SK-N-MC (cell line): ENCODE measurements at places on chromosomes 11 and 22.

- DNase-seq: no peak
These were observed 180.0 kb downstream of the CTTN start for GRCh38 chr11:70578371-70578770.

DNA sequence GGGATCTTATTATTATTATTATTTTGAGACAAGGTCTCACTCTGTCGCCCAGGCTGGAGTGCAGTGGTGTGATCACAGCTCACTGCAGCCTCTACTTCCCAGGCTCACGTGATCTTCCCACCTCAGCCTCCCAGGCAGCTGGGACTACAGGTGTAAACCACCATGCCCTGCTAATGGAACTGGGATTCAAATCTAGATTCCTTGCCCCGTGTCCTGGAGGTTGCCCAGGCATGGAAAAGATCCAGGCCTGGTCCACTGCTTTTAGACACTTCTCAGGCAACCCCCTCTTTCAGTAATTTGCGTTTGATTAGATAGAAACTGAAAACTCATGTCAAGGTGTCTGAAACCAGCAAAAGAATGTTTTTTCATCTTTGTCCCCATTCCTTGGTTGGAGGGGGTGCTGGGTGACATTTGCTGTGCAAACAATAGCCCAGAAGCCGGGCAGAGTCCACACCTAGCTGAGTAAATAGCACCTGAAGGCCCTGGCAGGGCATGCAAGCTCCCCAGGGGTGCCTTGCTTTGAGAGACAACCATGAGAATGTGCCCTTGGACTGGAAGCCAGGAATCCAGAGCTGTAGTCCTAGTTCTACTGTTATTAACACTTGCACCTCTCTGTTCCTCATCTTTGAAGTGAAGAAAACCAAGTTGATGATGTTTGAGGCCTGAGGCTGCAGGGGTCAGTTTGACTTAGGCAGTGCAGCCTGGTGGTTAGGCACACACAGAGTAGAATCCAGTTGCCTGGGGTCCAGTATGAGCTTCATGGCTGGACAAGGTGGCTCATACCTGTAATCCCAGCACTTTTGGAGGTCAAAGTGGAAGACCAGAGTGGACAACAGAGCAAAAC, 19.1 kb upstream of the XBP1 start:
- DNase-seq: no peak

DNA sequence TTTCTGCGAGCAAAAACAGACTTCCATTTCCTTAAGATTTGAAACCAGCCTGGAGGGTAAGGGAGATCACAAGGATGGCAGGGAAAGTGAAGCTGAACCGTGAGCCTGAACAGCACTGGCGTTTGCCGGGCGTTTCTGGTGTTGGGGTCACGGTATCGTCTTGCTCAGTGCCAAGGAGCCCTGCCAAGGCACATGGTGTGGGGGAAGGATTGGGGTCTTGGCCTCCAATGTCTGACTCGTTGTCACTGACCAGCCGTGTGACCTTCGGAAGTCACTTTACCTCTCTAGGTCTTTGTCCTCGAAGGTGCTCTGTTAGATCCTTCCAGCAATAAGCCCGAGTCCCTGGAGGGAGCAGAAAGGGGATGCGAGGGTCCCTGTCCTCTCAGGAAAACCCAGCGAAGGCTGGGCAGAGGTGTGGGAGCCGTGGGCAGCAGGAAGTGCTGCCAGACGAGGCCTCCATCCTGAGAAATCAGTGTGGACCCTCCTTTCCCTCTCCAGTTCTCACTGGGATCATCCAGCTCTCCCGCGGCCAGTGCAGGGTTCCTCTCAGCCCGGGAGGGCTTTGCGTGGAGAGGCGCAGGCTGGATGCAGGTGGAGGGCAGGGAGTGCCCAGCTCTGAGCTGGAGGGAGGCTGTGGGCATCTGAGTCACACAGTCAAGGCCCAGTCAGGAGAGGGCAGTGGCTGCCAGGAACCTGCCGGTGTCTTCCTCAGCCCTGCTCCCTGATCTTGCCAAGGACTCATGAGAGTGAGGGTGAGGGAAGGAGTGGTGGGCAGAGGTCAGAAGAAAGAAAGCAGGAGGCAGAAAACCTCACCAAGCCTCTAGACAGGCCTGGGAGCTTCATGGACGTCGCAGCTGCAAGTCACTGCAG, 18.9 kb downstream of the TOM1 start:
- DNase-seq: no peak

- no peak for DNase-seq
These were observed 37.7 kb downstream of the NTM start for GRCh38 chr11:131408025-131408640.

DNA sequence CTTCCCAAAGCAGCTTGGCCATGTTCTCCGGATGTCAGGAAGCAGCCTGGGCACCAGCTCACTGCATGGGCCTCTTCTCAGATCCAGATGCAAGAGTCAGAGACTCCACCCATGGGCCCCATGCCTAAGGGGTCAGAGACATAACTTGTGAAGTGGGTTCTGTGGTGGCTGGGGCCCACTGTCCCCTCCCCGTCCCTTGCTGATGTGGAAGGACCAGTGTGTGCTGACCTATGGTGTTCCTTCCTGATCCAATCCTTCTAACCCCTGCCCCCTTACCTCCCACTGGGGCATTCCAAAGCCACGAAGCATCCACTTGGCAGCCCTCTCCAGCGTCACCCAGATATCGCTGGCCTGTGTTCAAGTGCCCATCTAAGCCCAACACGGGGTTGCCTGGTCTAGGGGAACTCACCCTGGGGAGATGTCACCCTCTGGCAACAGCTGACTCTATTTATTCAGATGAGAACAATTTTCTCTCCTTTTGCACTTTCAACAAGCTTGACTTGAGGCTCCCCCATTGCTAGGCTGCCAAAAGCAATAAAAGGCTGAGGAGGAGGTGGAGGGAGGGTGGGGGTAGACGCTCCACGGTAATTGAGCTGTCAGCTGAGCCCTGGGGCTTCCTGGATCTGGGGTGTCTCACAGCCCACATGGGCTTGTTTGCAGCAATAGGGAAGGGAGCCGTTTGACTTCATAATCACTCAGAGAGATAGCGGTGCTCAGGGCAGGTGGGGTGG, 158.5 kb downstream of the ADAMTS15 start:
- no peak for DNase-seq

GRCh38 chr11:12075822-12076821, 34.3 kb upstream of the MICAL2 start:
- DNase-seq: no peak

- no peak for DNase-seq
These were observed 26.8 kb upstream of the B3GAT1 start for GRCh38 chr11:134438542-134439537.

- no peak for DNase-seq
These were observed 127.4 kb downstream of the SPON1 start for GRCh38 chr11:14089690-14090462.

- no peak for DNase-seq
These were observed at the start of gene CREB3L1 for GRCh38 chr11:46277622-46278386. Gene CREB3L1 (plus strand): TSS chr11:46277662. CDS start chr11:46278112, 450 bp downstream.

- no peak for DNase-seq
These were observed 131.2 kb downstream of the DLG2 start for GRCh38 chr11:85495918-85496317.

DNA sequence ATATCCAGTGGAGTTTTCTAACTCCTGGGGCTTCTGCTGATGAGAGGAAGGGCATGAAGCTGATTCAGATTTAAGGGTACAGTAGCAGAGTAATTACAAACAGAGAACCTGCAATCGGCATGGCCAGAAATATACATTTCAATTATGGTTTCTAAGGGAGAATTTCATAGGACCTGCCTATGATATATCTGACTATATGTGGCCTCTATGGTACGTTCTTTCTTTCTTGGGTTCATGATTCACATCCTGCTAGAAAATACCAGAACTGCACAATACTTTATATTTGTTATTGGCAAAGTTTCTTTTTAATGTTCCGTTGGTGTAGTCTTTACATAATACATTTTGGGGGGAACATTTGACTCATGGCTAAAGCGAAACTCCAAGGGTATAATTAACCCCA, 63.1 kb upstream of the TTC12 start:
- DNase-seq: no peak

DNA sequence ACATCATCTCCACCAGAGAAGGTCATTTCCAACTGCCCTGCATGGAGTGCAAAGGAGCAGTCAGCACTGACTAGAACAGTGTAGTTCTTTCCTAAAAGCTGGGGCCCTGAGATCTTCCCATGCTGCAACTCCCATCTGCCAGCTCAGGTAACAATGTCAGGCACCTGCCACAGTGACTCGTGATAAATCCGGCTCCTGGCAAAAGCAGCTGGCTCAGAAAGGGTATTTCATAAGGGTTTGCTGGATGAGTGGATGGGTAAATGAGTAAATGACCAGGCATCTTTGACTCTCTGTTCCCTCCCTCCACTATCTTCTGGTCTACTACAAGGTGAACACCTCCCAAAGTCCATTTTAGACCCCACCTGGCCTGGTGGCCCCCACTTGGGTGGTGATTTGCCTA, 403.6 kb downstream of the NXPE2 start:
- no peak for DNase-seq

DNA sequence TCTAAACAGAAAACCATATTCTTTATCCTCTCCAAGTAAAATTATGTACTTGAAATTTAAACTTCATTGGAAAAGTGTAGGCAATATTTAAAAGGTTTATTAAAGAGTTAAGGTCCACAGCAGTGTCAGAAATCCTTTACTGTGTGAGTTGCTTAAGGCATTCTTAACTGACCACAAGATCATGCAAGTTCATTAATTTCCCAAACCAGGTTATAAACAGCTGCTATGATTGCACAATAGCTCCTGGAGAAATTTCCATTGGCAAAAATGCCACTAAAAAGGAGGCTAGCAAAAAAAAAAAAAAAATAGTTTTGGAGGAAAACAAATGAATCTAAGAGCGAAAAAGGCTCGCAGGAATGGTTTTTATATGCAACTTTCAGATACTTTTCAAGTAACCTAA, 106.2 kb downstream of the ETS1 start:
- no peak for DNase-seq

DNA sequence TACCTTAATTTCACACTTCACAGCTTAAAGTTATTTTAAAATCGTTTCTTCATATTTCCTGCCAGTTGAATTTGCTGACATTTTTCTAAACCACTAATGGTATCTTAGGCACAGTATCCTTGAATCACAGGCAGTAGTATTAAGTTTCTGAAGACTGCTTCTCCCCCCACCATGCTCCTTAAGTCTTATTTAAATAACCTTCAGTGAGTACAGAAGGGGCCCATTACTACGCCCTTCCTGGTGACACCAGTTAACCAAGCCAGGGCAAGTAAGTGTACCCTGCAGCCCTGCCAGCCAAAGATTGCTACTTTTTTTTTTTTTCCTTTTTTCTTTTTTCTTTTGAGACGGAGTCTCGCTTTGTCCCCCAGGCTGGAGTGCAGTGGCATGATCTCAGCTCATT, 19.9 kb downstream of the KDM2A start:
- DNase-seq: no peak

DNA sequence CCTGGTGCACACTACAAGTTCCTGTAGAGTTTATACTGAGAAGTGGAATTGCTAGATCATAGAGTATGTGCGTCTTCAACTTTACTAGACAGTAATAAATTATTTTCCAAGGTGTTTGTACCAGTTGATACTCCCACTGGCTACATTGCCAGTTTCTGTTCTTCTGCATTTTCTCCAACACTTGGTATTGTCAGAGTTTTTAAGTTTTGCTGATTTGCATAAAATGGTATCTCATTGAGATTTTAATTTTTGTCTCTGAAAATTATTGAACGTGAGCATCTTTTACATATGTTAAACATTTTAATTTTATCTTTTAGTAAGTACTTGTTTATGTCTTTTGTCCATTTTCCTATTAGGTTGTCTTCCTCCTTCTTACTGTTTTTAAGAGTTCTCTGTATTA, 7.3 kb downstream of the TBCEL start:
- DNase-seq: no peak

DNA sequence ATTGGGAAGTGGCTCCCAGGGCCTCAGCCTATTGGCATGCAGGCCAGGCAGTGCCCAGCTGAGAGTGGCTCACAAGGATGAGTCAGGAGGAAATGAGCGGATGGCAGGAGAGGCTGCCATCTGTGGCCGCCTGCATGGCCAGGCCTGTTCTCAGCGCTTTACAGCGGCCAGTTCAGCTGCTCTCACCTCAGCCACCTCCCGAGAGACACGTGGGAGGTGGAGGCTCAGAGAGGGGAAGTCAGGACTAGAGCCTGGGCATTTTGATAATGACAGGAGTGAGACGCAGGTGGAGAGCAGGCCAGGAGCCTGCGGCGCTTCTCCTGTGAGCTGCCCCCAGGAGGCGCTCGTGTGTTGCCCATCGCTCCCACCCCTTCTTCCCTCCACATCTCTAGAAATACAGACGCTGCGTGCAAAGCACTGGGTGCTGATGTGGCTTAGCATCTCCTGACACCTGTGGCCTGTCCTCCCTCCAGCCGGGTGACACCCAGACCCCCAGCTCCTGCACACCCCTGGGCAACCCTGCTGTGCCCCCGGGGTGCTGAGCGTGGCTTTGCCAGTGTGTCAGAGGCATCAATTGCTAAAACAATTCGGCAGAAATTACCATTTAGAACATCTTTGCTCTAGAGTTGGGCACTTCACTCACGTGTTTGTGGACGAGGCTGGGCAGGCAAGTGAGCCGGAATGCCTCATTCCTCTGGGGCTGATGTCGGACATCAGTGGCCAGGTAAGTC, 21.4 kb upstream of the PANX2 start:
- peak; percentile 6 for DNase-seq

GRCh38 chr11:69049490-69049867, 747 bp downstream of the TPCN2 start:
- DNase-seq: no peak

- DNase-seq: no peak
These were observed 299.9 kb downstream of the DCDC1 start for GRCh38 chr11:31069447-31070205.

DNA sequence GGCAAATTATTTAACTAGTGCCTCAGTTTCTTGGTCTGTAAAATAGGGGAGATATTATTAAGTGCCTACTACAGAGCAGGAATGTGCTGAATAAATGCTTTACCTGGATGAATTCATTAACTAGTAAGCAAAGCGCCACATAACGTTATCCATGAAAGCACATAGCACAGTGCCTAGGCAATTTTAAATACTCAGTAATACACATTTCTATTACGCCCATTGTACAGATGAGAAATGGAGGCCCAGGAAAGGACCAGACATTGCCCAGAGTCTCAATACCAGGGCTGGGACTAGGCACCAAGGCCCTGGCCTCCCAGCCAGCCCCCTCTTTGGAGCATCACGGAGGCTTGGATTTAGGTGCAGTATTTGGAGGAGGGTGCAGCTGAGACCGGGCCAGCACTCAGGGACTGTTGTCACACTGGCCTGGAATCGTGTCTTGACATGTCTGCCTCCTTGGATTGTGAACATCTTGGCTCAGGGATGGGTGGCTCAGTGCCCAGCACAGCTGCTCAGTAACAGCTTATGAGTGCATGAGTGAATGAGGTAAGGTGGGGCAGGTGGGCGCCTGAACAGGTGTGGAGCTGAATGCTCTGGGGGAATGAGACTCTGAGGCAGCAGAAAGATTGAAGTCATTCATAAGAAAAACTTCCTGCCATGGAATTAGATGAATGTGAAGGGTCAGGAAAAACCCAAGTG, 42.1 kb upstream of the TPBGL start:
- no peak for DNase-seq
